Suprapubic skin (tissue), 4 donors: ENCODE measurements at places on chromosomes 5 and 9.

- no peak for DNase-seq
Measured at GRCh38 chr5:151075698-151076331, 5.0 kb downstream of the TNIP1 start.

DNA sequence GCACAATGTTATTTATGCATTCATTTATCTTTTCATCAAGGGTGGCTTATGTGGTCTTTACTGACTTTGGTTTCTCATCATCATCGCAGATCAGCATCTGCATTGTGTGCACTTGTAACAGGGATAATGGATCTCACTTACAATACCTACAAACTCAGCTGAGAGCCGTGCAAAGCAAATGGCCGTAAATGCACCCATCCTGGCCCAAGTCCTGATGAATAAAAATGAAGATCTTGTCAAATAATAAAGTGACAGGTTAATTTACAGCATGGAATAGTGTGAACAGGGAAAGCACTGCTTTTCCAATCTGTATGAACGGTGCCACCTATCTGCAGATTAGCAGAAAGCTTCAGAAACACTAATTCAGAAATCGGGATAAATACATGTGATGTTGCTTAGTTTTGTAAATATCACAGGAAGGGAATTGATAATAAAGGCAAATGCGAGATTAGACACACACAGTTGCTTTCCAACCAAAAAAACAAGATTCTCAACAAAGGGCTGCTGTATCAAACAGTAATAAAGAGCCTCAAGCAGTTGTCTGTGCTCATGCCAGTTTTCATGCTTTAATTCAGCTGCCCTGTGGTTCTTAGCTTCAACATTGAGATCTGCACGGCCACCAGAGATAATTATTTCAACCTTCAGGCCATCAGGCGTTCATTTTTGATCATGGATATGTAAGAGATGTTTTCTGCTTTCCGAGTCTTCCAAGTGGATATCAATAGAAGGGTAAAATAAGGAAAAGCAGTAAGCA lies 153.4 kb upstream of the POU5F2 start:
- no peak for DNase-seq

- DNase-seq: no peak
Measured at GRCh38 chr9:114668146-114668545, 10.5 kb upstream of the TEX53 start.

DNA sequence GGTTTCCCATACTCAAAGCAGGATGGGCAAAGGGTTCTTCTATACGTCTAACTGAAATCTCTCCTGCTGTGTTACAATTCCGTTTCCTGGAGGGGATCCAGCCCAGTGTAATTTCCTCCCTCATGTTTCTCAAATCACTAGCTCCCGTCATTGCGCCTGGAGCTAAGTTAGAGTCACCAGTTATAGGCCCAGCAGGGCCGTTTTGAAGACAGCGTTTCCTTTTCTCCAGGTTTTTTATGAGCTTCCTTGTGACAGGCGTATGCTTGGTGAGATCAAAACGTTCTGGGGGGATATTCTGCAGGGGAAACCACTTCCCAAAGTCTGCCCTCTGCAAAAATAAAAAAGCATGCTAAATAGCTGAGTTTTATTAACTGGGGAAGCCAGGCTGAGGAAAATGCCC lies 53.0 kb upstream of the WWC1 start:
- DNase-seq: no peak

DNA sequence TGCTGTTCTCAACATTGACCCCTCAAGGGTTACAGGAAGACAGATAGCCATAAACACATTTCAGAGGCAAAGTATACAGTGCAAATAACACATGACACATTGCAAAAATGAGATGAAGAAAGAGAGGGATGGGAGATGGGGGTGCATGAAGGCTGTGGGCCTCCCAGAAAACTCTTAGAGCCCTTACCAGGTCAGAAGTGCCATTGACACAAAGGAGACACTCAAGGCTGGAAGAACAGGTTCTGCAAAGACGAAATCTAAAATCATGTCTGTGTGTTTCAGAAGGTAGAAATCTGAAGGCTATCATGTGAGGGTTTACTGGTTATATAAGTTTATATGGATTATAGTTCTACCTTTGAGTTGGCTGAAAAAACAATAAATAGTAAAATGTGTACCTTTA lies 318.8 kb downstream of the BNC2 start:
- DNase-seq: no peak
